ENCODE measurements at places on chromosomes 6 and 20.

- no peak for DNase-seq
Observed at GRCh38 chr20:63531686-63532448, 5.3 kb downstream of the PTK6 start.

GRCh38 chr6:53543359-53544216 lies 1.3 kb downstream of the GCLC start:
- no peak for DNase-seq

GRCh38 chr6:11430036-11430435 lies 107.5 kb upstream of the TMEM170B start:
- DNase-seq = no peak

- DNase-seq = no peak
Observed at GRCh38 chr20:62752181-62752670, 43.6 kb downstream of the NTSR1 start.

DNA sequence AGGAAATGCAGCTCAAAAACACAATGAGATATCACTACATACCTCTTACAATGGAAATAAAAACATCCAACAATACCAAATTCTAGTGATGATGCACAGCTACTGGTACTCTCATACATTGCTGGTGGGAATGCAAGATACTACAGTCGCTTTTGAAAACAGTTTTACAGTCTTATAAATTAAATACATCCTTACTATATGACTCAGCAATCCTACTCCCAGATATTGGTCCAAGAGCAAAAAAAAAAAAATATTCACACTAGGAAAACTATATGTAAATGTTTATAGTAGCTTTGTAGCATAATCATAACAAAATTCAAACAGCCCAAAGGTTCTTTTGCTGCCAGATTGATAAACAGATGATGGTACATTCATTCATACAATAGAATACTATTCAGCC lies 217.4 kb upstream of the FAM83B start:
- DNase-seq = no peak

DNA sequence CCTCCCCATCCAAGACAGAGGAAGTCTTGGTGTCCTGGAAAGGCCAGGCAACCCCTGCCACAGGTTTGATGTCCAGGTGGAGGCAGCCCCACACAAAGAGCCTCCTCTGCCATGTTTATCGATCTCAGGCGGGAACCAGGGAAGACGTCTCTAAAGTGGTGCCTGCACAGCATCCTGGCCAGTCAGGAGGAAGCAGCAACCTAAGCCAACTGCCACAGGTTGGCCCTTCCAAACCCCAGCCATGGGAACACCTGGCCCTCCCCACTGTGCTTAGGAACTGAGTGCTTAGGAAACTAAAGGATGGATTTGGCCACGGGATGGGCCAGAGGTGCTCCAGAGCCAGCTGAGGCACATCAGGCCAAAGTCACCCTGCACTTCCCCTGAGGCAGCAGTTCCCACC lies 56.9 kb downstream of the CSE1L start:
- DNase-seq = no peak

DNA sequence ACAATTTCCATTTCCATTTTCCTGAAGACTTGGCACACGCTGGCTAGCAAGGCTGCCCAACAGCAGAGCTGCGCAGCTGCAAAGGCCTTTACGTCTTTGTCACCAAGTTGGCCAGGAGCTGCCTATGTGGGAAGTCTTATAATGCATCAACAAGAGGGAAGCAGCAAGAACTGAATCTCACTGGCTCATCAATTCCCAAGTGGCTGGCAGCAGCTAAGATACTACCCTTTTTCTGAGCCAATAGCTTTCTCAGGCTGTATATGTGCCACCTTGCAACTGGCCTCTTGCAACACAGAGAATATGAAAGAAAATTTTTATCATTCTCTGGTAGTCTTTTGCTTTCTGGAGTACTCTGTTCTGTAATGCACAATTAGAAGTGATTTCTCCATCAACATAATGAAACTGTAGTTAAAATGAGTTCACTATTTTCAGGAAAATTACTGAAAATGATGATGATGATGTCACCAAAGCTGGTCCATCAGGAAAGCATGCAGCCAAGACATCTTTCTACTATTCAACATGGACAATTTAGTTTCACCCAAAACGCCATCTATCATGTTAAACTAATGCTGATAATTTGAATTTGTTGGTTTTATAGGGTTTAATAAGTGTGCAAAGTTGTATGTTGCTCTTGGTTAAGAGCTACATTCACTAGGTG lies 97.3 kb upstream of the FOXA2 start:
- DNase-seq = no peak

GRCh38 chr6:53937461-53937860 lies 142.7 kb downstream of the LRRC1 start:
- no peak for DNase-seq

DNA sequence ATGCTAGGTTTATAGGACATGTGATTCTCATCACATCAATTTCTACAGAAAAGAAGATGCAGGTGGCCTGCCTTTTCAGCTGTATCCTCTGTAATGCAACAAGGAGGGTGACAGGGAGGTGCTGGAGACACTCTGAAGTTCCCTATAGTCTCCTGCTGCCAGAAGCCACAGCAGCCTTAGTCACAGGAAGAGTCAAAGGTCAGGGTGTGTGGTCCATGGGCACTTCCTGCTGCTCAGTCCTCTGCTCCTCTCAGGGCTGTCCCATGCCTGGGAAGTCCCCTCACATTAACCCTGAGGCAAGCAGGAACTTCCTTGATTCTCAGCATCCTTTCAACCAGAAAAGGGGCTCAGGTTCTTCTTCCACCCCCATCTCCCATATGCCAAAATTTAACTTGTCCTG lies 144.8 kb upstream of the FOXA2 start:
- DNase-seq = no peak

DNA sequence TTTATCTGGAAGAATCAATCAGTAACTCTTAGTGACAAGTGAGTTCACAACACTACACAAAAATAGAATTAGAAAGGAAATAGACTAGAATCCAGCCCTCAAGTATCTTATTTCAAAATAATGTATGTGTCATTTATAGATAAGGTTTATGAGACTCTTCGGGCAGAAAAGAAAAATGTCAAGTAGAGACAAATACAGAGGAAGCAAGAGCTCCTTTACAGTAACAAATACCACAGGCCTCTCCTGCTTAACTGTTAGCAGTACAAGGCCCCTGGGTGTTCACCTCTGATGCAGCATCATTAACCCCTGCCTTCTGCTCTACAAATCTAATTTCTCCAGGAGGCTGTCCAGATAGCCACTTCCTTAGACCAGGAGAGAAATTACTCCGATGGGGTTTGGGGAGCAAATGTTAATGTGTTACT lies 76.7 kb downstream of the UBE3D start:
- DNase-seq = no peak

Measured in T-helper 9 cell (primary cell).